ENCODE measurements at places on chromosomes 2 and 18. TPM values are rescaled to one million over a fixed set of nuclear protein-coding genes. Genes with fewer than 3 reads are reported as not detected.

The MC5R gene
- total RNA-seq, result not detected

The CDKL4 gene
- 5.2 TPM for total RNA-seq

The GCG gene
- 0.23 TPM for total RNA-seq

The CNOT11 gene
- total RNA-seq, result 33.9 TPM

The DARS1 gene
- 56.6 TPM for total RNA-seq

Measured in upper lobe of left lung (tissue), 6 donors.